ENCODE measurements at places on chromosomes 13 and 19.

GRCh38 chr13:98912846-98913245, 65.0 kb downstream of the DOCK9 start:
- no peak for DNase-seq

DNA sequence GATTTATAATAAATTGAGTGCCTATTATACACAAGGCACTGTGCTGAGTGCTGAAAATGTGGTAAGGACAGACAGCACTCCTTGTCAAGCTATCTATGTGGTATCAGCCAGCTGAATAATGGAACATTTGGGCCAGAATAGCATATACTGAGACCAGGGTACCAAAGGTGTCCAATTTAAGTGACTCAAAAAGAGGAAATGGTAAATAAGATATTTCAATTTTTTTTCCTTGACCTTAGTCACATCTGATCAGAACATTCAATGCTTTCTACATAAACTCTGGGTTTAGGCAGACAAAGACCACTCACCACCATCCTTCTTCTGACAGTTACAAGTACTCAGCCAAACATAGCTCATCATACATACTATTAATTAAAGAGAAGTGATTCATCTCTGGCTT, 43.2 kb downstream of the RCBTB2 start:
- no peak for DNase-seq

GRCh38 chr19:33493401-33494275, 28.0 kb downstream of the PEPD start:
- no peak for DNase-seq

DNA sequence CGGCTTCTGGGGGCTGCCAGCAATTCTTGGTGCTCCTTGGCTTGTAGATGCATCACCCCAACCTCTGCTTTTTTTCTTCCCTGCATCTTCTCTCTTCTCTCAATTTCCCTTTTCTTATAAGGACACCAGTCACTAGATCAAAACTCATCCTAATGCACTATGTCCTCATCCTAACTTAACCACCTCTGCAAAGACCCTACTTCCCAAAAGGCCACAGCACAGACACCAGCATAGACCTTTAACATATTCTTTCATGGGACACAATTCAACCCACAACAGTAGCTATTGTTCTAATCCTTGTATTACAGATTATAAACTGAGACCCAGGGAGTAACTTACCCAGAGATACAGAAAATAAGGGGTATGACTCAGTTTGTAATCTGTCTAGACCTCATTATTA, 47.0 kb downstream of the RUBCNL start:
- no peak for DNase-seq

DNA sequence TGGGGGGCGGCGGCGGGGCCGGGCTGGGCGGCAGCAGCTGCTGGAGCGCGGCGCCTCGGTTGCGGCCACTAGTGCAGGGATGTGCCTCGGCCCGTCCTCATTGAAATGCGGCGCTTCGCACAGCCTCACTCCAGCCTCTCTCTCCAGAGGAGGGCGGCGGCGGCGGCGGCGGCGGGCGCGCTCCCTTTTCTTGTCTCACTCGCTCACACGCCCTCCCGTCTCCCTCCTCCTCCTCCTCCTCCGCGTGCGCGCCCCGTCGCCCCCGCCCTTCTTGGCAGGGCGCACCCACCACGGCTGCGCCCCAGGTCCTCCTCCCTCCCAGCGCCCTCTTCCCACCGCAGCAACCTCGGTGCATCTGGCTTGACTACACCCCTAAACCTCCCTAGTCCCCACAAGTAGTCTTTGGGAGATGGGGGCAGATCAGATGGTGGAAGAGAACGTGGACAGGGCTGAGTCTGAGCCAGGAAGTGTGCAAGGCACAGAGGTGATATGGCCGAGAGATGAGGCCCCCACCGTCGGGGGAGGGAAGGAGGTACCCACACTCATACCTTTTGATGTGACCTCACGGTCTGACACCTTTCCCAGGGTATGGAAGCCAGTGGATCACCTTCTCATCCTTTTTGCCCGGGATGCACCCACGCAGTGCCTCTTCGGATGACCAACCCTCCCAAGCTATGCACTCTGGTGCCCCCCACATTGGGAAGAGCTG, at the start of gene DCLK1:
TSS of gene DCLK1 (minus strand) at position 161 of the 709 bp plus-strand sequence.
- DNase-seq: no peak

DNA sequence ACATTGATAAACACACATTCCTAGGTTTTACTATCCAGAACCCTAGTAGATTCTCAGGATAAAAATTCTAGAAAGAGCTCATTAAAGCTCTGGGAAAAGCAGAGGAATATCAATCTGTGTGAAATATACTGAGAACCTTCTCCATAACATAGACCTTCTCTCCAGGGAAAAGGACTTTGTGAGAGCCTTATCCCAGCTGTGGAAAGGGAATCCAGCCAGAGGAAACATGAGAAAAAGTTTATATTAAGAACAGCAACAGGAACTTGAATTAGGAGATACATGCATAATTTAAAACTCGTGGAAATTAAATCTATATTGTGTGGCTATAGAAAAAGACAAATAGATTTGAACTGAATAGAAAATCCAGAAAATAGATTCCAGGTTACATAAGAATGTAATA, 1639.9 kb downstream of the EFNB2 start:
- no peak for DNase-seq

DNA sequence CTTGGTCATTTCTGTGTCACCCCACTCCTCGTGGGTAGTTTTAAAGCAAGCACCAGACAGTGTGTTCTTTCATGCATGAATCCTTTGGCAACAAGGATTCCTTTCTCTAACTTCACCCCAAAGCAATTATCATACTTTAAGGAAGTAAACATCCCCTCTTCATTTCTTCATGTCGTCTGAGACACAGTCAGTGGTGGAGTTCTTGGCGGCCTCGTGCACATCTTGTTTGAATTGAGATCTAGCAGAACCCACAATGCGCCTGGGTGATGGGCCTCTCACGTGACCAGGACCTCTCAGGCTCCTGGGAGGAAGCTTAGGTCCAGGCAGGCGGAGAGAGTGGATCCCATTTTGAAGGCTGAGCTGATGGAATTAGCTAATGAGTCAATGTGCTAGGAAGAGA, 2.6 kb downstream of the ACSBG2 start:
- DNase-seq: no peak

GRCh38 chr19:23116802-23117571, at the start of gene ZNF730:
TSS of gene ZNF730 (plus strand) at chr19:23117025. CDS start at chr19:23117174, 149 bp downstream.
- DNase-seq: peak; percentile 48

DNA sequence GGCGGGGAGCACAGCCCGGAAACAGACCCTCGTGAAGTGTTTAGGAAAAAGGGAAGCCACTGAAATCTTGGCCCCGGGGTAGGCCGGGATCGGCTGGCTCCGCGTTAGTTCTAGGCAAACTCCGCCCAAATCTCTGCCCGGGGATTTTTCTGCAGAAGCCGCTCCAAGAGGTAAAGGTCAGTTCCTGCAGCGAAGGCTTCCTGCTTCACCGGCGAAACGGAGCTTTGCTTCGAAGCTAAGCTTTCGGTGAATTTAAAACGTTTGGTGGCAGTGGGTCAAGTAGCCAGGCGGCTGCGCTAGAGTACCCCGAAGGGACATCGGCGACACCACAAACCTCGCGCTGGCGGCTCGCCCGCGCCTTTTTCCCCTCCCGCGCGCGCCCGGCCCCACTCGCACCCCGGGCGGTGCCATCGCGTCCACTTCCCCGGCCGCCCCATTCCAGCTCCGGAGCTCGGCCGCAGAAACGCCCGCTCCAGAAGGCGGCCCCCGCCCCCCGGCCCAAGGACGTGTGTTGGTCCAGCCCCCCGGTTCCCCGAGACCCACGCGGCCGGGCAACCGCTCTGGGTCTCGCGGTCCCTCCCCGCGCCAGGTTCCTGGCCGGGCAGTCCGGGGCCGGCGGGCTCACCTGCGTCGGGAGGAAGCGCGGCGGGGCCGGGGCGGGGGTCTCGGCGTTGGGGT, 441 bp downstream of the GJB2 start:
- peak; percentile 22 for DNase-seq

Measured in activated naive CD8-positive, alpha-beta T cell treated with anti-CD3 and anti-CD28 coated beads for 36 hours (primary cell).